ENCODE measurements at places on chromosomes 3 and 15.

- peak; percentile 13 for DNase-seq
Measured at GRCh38 chr15:81480645-81481053, 106.6 kb upstream of the TMC3 start.

DNA sequence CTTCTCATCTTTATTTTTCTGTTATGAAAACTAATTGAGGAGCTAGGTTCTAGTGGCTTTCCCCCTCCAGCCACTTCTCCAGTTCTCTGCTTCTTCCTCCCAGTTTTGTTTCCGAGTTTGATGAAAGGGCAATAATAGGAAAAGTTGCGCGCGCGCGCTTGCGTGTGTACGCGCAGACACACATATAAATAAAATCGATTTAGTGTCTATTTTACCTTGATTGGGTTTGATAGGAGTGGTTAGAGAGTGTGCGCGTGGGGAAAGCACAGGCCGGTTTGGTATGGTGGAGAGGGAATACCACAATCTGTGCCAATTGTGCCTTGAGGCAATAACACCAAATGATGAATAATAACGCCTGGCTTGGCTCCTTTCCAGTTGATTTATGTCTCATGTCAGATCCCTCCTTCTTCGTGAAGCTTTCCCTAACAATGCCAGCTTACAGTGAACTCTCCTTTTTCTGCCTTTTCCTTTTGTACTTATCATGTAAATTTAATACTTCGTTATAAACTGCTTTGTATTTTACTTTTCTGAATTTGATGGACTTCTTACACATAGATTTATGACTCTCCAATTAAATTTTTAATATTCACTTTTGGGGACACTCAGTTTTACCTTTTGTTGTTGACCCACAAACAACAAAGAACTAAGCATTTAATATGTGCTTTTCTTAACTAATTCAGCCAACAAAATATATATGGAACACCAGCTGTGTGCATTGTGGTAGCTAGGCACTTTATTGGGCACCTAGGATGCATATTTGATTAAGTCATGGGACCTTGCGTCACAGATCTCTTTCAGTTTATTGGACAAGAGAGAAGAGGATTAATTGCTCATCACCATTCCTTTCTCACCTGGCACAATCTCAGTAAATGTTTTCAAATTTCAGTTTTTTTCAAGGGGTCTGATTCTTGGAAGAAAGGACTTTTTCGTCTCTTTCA, 1.7 kb downstream of the TIPARP start:
- DNase-seq, result peak; percentile 5

- no peak for DNase-seq
Measured at GRCh38 chr15:71888797-71889196, 78.4 kb downstream of the NR2E3 start.

GRCh38 chr15:51775967-51776816, 24.8 kb downstream of the TMOD2 start:
- DNase-seq, result peak; percentile 47

DNA sequence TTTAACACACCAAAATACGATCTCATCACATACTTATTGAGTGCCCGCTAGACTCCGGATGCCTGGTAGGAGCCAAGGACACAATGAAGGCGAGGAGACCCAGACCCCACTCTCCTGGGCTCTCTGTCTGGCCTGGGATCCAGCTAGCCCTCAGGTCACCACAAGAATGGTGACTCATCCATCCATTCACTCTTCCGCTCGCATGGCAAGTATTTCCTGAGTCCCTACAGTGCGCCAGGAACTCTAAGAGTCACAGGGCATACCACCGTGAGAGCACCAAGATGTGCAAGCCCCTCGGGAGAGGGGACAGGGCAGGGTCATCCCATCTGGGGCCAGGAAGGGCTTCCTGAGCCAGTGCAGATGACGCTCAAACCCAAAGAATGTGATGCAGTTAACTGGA, 101.6 kb upstream of the PRR20G start:
- no peak for DNase-seq

- DNase-seq, result no peak
Measured at GRCh38 chr3:65551945-65552344, 486.8 kb downstream of the MAGI1 start.

DNA sequence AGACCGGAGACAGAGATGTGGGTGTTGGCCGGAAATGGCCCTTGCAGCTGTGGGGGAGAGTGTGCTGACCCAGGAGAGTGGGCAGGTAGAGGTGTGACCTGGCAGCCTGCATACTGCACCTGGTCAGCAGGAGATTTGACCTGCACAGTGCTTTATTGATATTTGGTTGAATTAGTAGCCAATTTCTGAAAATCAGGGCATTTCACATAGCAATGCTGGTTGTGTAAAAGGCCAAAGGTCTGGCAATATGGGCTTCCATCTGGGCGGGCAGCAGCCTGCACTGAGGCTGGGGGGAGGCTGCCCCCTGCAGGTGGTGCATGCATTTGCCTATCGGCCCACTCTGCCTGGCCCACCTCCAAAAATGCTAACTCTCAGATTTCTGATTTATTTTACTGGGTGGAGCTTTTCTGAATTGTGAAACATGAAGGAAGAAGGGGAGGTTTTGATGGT, 9.4 kb upstream of the MGLL start:
- DNase-seq, result no peak

- DNase-seq, result no peak
Measured at GRCh38 chr15:37208146-37209040, 108.0 kb upstream of the MEIS2 start.

DNA sequence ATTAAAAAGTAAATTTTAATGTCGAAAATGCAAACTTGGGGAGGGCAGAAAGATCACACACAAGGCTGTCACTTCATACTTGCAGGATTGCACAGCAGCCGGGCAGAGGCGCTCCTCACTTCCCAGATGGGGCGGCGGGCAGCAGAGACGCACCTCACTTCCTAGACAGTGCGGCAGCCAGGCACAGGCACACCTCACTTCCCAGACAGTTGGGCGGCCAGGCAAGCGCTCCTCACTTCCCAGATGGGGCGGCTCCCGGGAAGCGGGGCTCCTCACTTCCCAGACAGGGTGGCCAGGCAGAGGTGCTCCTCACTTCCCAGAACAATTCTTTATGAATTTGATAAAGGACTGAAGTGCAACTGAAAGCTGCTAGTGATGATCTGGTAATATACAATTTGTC, 21.2 kb downstream of the RLBP1 start:
- no peak for DNase-seq

DNA sequence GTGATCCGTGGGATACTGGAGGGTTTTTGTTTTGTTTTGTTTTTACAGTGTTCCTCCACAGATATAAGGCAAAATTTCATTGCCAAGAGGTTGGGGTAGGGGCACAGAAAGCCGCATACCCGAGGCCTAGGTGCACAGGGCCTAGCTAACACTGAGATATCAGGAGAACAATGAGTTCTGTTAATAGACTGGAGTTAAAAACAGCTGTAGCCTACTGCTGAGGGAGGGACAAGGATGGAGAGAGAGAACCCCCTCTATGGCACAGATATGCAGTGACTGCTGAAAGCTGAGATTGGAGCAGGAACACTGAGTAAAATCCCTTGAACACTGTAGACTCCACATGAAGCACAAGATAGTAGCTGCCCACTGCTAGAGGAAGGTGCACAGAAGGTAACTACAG, 53.1 kb upstream of the MAP3K13 start:
- no peak for DNase-seq

DNA sequence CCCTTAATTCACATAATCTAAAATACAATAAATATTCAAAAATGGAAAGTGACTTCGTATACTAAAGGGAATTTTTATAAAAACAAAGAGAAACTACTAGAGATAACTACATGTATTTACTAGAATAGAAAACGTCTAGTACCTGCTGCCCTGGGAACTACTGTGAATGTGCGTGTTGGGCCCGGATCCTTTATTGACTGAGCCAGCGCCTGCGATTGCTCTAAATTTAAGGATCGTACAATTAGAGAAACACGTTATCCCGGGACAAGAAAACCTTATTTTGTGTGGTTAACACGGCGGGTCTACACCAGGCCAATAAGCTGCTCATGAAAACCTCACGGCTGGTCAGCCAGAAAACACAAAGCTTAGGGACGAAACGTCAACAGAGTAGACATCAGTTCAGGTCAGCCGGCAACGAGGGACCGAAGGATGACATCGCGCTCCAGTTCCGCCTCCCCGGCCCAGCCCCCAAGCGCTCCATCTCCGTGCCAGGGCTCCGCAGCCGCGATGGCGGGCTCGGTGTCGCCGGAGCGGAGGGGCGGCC, 555 bp downstream of the TM2D3 start:
- DNase-seq, result no peak

- no peak for DNase-seq
Measured at GRCh38 chr3:36957862-36958686, 13.2 kb upstream of the TRANK1 start.

Data from stimulated activated CD4-positive, alpha-beta T cell treated with anti-CD3 and anti-CD28 coated beads, TNF-alpha, amount 100 ng/mL, for 48 hours (primary cell).